ENCODE measurements at places on chromosomes 13 and 19. TPM values are rescaled to one million over a fixed set of nuclear protein-coding genes. Genes with fewer than 3 reads are reported as not detected.

- no peaks in the 10 kb centered on the region for H3K36me3 ChIP-seq
- DNase-seq = no peak
- no peak overlapping the region for H3K27ac ChIP-seq
- H3K27me3 ChIP-seq = no peaks in the 10 kb centered on the region
- no peak overlapping the region for H3K4me3 ChIP-seq
These were observed 894.2 kb upstream of the ATXN8OS start for GRCh38 chr13:69213396-69213795.

DNA sequence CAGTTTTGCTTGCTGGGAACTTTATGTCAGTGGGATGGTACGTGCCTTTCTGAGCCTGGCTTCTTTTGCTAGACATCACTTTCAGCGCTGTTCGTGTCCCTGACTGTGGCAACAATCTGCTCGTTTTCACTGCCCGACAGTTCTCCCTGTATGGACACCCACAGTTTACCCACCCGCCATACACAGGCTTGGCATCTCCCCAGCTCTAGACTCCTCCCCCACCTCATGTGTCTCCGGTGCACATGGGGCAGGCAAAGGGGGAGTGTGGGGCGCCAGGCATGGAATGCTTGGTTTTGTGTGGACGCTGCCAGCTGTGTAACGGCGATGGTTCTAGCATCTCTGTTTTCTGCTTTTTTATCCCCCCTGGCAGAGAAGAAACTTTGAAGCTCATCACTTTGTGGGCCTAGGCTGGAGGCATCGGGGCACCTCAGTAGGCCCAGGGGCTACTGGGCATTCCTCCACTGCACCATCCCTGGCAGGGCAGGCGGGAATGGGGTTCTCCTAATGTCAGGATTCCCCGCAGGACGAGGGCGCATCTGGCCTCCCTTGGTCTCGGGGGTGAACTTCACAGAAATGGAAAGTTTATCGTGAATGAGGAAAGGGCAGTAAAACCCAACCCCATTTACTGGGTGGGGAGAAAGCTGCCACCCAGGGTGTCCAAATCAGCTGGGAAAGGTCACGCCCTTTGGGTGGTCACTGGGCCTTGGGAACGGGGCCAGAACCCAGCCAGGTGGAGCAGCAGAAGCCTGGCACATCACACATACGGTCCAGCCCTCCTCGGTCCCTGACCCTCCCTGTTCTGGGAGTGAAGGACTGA, 60.8 kb downstream of the CEBPG start:
- no peak overlapping the region for H3K4me3 ChIP-seq
- H3K4me1 ChIP-seq = peaks cover 10% of the 10 kb centered on the region
- H3K27ac ChIP-seq = no peak overlapping the region
- H3K27me3 ChIP-seq = no peaks in the 10 kb centered on the region

GRCh38 chr19:21694171-21694906, 73.0 kb downstream of the ZNF100 start:
- no peaks in the 10 kb centered on the region for H3K36me3 ChIP-seq
- DNase-seq = no peak
- H3K27ac ChIP-seq = no peak overlapping the region

Gene KL
- 0.07 TPM for total RNA-seq

GRCh38 chr19:42942187-42942789, 5.3 kb upstream of the PSG7 start:
- no peaks in the 10 kb centered on the region for H3K36me3 ChIP-seq
- peak; percentile 4 for DNase-seq
- no peak overlapping the region for H3K4me3 ChIP-seq
- H3K27ac ChIP-seq = no peak overlapping the region
- H3K4me1 ChIP-seq = no peaks in the 10 kb centered on the region

Gene IFI30
- 2.3 TPM for total RNA-seq

GRCh38 chr19:55082020-55082851, 6.6 kb downstream of the EPS8L1 start:
- no peak overlapping the region for H3K27ac ChIP-seq
- DNase-seq = no peak
- H3K27me3 ChIP-seq = peaks cover 57% of the 10 kb centered on the region
- H3K4me1 ChIP-seq = peaks cover 18% of the 10 kb centered on the region

- DNase-seq = no peak
- no peaks in the 10 kb centered on the region for H3K4me1 ChIP-seq
- peaks cover 3% of the 10 kb centered on the region for H3K27me3 ChIP-seq
- no peak overlapping the region for H3K27ac ChIP-seq
These were observed 6.9 kb upstream of the AMER2 start for GRCh38 chr13:25179011-25179410.

DNA sequence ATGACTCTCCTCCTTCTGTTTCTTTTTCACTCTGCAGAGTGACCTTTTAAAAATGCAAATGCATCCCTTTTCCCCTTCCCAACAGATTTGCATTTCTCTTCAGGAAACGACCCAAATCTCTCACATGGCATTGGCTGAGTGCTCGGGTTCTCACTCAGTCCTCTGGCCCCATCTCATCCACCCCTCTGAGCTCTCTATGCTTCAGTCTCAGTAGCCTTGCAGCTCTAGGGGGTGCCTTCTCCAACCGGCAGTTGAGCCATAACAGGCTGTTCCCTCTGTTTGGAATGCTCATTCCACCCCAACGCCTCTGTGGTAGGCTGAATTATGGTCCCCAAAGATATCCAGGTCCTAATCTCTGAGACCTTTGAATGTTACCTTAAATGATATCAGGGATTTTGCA, 78.2 kb downstream of the AKAP11 start:
- no peak overlapping the region for H3K4me3 ChIP-seq
- no peak overlapping the region for H3K27ac ChIP-seq
- no peak for DNase-seq
- peaks cover 10% of the 10 kb centered on the region for H3K4me1 ChIP-seq
- no peaks in the 10 kb centered on the region for H3K27me3 ChIP-seq

- H3K4me1 ChIP-seq = peaks cover 7% of the 10 kb centered on the region
- no peaks in the 10 kb centered on the region for H3K36me3 ChIP-seq
- H3K27me3 ChIP-seq = no peaks in the 10 kb centered on the region
- H3K4me3 ChIP-seq = no peak overlapping the region
These were observed 103.8 kb downstream of the LRCH1 start for GRCh38 chr13:46656786-46657185.

Gene ATP8A2
- 1.2 TPM for total RNA-seq

Gene CD37
- not detected for total RNA-seq

DNA sequence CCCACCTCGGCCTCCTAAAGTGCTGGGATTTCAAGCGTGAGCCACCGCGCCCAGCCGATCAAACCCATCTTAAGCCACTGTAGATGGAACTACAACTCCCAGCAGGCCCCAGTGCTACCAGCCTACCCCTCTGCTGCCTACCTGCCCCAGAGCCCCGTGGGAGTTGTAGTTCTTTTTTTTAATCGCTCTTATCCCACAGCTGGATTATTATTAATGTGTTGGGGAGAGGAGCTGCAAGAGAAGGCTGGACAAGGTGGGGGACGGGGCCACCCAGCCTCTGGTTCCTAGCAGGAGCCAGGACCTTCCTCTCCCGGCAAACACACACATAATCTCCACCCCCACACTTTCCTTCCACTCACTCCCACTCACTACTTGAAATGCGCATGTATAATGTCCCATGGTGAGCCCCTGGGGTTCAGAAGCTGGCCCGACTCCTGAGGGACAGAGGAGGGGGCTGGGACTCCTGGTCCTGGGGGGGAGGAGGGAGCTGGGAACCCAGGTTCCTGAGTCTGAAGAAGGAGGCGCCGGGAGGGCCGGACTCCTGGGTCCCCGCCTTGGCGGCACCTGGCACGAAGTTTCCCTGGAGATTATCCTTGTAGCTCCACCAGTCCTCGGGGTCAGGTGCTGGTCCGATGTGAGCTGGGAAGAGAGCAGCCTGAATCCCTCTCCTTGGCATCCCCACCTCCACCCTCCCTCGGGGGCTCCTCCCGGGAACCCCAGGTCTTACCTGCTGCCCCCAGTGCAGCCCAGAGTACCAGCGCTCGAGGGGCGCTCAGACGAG, 958 bp downstream of the CA11 start:
- no peak overlapping the region for H3K27ac ChIP-seq
- peaks cover 19% of the 10 kb centered on the region for H3K4me1 ChIP-seq
- peak overlapping the region; percentile 32 for H3K4me3 ChIP-seq
- H3K36me3 ChIP-seq = no peaks in the 10 kb centered on the region
- DNase-seq = no peak

Gene MBNL2
- total RNA-seq = 66.5 TPM

GRCh38 chr13:32947411-32948276, 68.6 kb upstream of the KL start:
- no peaks in the 10 kb centered on the region for H3K4me1 ChIP-seq
- H3K36me3 ChIP-seq = no peaks in the 10 kb centered on the region
- H3K27me3 ChIP-seq = peaks cover 3% of the 10 kb centered on the region
- DNase-seq = no peak

Gene FSD1
- 15.0 TPM for total RNA-seq

DNA sequence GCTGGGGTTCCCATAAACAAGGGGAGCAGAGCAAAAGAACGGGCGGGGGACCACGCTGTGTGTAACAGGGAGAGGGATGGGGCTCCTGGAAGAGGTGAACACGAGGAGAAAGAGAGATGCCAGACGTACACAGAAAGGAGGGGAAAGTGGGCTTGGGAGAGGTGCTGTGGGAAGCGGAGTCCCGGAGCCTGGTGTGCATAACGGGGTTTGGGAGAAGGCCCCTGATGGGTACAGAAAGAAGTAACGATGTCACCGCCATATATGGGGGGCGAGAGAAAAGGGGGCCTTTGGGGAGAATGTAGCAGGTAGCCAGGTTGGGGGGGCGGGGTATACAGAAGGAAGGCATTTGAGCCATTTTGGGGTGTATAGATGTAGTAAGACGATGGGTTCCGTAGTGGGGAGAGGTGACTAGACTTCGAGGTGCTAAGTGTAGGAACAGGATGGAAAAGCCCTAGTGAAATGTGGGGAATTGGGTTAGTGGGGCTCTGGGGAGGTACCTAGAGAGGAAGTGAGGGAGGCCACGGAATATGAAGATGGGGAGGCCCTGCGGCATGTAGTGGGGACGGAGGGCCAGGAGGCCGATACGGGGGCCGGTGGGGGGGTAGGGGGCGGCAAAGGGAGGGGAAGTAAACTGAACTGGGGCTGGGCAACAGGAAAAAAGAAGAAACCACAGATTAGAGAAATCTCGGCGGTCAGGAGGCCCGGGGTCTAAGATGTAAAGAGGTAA, 787 bp downstream of the ZNF580 start:
- peaks cover 9% of the 10 kb centered on the region for H3K36me3 ChIP-seq
- peak; percentile 18 for DNase-seq
- peak overlapping the region; percentile 76 for H3K4me3 ChIP-seq
- peaks cover 32% of the 10 kb centered on the region for H3K4me1 ChIP-seq

GRCh38 chr19:33032218-33032781, 32.4 kb downstream of the RHPN2 start:
- no peaks in the 10 kb centered on the region for H3K27me3 ChIP-seq
- no peak for DNase-seq
- H3K36me3 ChIP-seq = no peaks in the 10 kb centered on the region
- H3K4me1 ChIP-seq = no peaks in the 10 kb centered on the region
- no peak overlapping the region for H3K27ac ChIP-seq
- H3K4me3 ChIP-seq = no peak overlapping the region

- DNase-seq = no peak
- H3K27me3 ChIP-seq = no peaks in the 10 kb centered on the region
- no peak overlapping the region for H3K27ac ChIP-seq
- H3K36me3 ChIP-seq = no peaks in the 10 kb centered on the region
- peaks cover 3% of the 10 kb centered on the region for H3K4me1 ChIP-seq
These were observed 46.3 kb upstream of the ZNF730 start for GRCh38 chr19:23070353-23071146.

Gene CYP4F12
- total RNA-seq = not detected

Gene GNG14
- not detected for total RNA-seq

Gene GZMM
- total RNA-seq = 0.70 TPM

DNA sequence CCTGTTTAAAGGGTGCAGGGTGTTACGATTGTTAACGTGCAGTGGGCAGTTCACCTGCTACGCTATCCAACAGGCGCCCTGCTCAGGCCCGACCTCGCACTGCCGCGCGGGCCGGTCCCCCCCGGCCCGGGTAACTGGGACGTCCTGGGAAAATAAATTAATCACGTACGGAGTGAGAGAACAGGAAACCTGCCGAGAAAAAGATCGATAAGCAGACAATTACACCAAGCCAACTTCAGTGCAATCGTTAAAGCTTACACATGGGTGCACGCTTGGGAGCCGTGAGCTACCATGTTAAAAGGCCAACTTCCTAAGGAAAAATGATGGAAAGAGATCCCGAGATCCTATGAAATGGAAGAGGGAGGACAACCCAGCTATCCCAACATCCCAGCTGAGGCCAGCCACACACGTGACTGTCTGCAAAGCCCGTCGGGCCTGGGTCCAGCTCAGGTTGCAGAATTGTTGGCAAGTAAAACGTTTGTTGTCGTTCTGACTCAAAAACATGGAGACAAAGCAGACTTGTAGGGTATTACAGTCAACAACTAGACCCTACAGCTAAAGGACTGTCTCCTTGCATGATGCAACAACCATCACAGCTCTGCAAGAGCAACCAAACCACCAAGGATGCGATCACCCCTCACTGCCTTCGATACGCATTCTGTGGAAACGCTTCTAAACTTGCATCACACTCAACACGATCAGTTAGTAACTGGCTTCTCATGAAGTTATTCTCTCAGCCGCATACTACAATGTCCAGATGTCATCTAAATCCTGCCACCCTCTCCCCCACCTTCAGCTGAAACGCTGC, 741 bp upstream of the TUBGCP3 start:
- H3K27me3 ChIP-seq = no peaks in the 10 kb centered on the region
- peak overlapping the region; percentile 93 for H3K27ac ChIP-seq
- DNase-seq = no peak
- H3K4me1 ChIP-seq = peaks cover 10% of the 10 kb centered on the region

Gene IGFL4
- 5.4 TPM for total RNA-seq

GRCh38 chr13:35964011-35964862, 166.9 kb downstream of the DCLK1 start:
- no peaks in the 10 kb centered on the region for H3K36me3 ChIP-seq
- no peaks in the 10 kb centered on the region for H3K27me3 ChIP-seq
- H3K4me1 ChIP-seq = peaks cover 8% of the 10 kb centered on the region
- H3K4me3 ChIP-seq = no peak overlapping the region
- DNase-seq = no peak

Gene ADGRE2
- 0.12 TPM for total RNA-seq

DNA sequence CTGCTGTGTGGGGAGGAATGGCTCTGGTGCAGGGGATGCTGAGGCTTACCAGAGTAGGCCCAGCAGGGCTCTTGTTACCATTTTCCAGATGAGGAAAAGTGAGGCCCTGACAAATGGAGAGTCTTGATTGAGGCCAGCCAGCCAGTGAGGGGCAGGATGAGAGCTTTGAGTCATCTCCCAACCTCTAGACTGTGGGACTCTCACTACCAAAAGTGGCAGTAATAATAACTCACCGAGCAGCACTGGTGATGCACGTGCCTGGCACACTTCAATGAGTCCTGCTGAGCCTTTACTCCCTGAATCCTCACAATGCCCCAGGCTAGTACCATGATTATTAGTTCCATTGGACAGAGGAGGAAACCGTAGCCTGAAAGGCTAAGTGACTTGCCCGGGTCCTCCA, 7.8 kb downstream of the CIC start:
- DNase-seq = no peak
- peaks cover 45% of the 10 kb centered on the region for H3K4me1 ChIP-seq
- H3K27me3 ChIP-seq = no peaks in the 10 kb centered on the region
- H3K27ac ChIP-seq = no peak overlapping the region
- peaks cover 6% of the 10 kb centered on the region for H3K36me3 ChIP-seq

- no peaks in the 10 kb centered on the region for H3K4me1 ChIP-seq
- H3K36me3 ChIP-seq = no peaks in the 10 kb centered on the region
- peak; percentile 18 for DNase-seq
- H3K27ac ChIP-seq = no peak overlapping the region
These were observed 34.7 kb upstream of the ESD start for GRCh38 chr13:46831588-46832194.
